Pulmonary artery endothelial cell (primary cell): ENCODE measurements at places on chromosomes 13 and 19. TPM values are rescaled to one million over a fixed set of nuclear protein-coding genes. Genes with fewer than 3 reads are reported as not detected.

Gene AKAP8
- 18.4 and 19.4 TPM in 2 replicates for total RNA-seq

Gene APLP1
- total RNA-seq = 2.4 and 4.0 TPM in 2 replicates

Gene MEIS3
- 0.07 TPM in 1 of 2 replicates, not detected in the other for total RNA-seq

Gene FBXO46
- total RNA-seq = 5.3 and 6.5 TPM in 2 replicates

Gene MYBPC2
- total RNA-seq = not detected in 2 replicates
